ENCODE measurements at places on chromosomes 3 and 15.

DNA sequence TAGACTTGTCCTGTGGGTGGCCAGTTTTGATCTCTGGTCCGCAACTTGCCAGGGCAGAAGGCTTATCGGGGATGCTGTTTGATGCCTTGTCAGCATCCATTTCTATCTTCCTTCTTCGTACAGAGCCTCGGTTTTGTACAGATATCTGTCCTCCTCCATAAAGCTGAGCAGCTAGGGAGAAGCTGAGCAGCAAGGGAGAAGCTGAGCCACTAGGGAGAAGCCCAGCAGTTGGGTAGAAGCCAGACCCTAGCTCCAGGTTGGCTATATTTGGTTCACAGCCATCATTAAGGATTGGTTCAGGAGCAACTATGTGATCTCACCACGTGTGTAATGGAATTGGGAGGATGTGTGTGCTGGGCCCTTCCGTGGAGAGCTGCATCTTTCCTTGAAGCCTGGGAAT, 46.7 kb downstream of the PTPRG start:
- DNase-seq: no peak

GRCh38 chr3:43526956-43527355, 94.9 kb downstream of the ANO10 start:
- DNase-seq: no peak

GRCh38 chr15:89085289-89085926, 2.8 kb upstream of the ABHD2 start:
- DNase-seq: no peak

- DNase-seq: no peak
These were observed 13.0 kb downstream of the FOXP1 start for GRCh38 chr3:71570546-71570945.

GRCh38 chr15:70826634-70827033, 27.3 kb downstream of the LARP6 start:
- no peak for DNase-seq

DNA sequence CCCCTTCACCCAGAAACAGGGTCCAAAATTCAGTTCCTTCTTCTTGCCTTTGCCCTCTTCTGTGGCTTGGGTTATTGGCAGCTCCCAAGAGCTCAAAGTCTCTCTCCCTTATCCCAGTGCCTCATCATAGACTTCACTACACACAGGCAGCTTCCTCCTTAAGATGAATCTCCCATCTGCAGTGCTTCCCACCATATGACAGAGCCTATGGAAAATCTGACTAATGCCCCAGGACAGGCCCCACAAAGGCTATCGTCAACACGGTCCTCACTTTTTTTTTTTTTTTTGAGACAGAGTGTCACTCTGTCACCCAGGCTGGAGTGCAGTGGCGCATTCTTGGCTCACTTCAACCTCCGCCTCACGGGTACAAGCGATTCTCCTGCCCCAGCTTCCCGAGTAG, 194.1 kb downstream of the MEX3B start:
- DNase-seq: no peak

DNA sequence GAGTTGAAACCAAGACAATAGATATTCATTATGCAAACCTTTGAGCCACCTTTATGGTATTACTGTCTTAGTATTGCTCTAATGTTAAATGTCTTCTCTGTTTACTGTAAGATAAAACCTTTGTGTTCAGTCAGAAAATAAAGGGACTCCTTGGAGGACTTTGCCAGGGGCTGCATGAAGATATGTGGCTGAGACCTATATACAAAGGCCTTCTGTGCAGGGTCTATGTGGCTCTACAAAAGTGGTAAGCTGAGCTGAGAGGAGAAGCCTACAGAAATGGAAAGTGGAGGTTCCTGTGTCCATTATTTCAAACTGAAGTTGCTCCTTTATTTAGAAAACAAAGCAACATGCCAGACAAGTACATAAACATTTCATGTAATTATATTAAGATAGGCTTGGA, 131.5 kb downstream of the FNDC3B start:
- DNase-seq: no peak

- no peak for DNase-seq
These were observed 190.5 kb downstream of the KCNH8 start for GRCh38 chr3:19338769-19339168.

DNA sequence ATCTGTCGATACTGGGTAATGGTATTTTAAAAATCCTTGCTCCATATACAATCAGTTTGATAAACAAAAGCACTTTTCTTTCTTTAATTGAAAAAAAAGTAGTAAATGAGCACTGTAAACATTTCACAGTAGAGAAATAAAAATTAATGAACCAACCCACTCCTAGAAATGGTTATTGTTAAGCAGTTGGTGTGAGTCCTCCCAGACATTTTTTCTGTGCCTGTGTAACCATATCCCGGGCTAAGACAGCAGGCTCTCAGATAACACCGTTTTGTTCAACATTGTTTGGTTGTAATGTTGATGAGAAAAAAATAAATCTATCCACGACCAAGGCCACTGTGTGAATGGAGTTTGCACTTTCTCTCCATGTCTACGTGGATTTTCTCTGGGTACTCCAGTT, 42.6 kb downstream of the PXK start:
- no peak for DNase-seq
